ENCODE measurements at places on chromosomes 1 and 21.

DNA sequence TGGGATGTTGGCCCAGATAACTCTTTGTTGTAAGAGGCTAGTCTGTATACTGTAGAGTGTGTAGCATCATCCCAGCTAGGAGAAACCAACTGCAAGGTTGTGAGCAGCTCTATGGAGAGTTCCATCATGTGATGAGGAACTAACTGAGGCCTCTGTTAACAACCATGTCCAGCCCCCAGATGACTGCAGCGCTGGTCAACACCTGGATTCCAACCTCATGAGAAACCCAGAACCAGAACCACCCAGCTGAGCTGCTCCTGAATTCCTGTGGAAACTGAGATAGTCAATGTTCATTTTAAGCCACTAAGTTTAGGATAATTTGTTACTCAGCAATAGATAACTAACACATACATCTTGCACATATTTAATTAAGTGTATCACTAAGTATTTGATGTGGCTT lies 41.6 kb upstream of the SLC2A1 start:
- no peak for DNase-seq

DNA sequence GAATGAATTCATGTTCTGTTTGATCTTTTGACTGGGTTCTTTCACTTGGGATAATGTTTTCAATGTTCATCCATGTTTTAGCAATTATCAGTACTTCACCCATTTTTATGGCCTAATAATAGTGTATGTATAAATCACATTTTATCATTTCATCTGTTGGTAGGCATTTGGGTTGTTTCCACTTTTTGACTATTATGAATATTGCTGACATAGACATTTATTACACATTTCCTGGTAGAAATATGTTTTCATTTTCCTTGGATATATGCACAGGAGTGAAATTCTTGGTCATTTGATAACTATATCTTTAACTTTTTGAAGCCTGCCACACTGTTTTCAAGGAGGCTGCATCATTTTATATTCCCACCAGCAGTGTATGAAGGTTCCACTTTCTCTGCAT lies 79.8 kb downstream of the AXDND1 start:
- DNase-seq = no peak

DNA sequence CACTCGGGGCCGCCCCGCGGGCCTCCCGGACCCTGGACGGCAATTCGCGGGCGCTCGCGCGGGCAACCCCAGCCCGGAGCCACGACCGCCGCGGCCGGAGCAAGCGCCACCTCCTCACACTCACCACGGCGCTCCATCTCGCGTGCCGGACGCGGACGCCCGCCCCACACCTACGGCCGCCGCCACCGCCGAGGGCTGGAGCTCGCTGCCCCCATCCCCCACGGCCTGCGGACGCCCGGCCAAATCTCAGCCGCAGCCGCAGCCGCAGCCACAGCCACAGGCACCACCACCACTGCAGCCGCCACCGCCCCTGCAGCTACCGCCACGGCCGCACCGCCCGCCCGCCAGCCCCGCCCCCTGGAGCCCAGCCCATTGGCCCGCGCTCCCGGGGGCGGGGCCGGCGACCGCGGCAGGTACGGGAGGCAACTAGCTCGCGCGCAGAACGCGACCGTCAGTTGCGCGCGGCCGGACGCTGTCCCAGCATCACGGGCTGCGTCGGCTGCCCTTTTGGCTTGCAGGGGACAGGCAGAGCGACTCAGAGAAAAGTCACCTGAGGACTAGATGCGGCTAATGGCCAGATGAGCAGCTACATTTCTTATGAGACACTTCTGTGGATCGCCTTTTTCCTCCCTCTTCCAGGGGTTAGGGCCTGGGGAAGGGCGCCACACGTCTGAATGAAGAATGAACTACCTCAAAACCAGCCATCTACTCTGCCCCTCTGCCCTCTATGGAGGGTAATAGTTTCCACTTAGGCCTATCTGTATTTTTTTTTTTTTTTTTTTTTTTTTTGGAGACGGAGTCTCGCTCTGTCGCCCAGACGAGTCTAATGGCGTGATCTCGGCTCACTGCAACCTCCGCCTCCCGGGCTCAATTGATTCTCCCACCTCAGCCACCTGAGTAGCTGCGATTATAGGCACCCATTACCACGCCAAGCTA lies at the start of gene ARHGAP29:
Gene ARHGAP29, minus strand, starts transcription at position 294 of the 936 bp plus-strand sequence. CDS start 5,973 bp downstream, outside the sequence.
- DNase-seq = no peak

DNA sequence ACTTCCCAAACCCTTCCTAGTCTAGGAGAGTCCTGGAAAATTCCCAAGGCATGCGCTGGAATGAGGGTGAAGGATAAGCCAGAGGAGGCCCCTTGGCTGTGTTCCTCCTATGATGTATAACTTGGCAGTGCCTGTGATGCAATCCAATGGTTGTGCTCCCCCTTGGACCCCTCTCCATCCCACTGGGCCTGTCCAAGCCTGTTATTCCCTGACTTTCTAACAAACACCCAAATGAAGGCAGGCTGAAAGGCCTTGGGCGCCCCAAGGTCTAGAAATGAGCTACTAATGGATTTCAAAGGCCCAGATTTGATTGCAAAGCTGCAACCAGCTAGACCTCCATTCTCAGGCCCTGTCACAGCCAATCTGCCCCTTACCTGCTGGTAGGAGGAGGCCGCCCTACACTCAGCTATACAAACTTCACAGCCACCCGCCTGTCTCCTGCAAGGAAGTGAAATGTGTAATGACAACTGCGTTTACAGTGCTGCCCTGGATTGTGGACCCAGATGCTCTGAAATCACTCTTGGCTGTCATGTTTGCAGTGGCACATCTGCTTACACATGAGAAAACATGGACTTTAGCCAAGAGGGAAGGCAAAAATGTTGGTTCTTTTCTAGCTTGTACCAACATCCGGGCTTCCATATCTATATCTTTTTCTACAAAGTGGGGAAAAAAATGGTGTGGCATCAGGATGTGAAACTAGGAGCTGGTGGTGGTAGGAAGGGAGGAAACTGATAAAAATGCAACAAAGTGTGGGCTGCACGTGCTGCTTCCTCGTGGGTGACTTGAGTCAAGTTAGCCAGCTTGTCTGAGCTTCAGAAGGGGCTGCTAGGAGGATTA lies 130.4 kb downstream of the TRABD2B start:
- DNase-seq = no peak

- DNase-seq = no peak
These were observed 24.7 kb downstream of the NPHP4 start for GRCh38 chr1:5967351-5968160.

GRCh38 chr21:38814126-38815059 lies 8.7 kb downstream of the ETS2 start:
- no peak for DNase-seq

GRCh38 chr1:214248311-214249085 lies 32.5 kb upstream of the SMYD2 start:
- no peak for DNase-seq

DNA sequence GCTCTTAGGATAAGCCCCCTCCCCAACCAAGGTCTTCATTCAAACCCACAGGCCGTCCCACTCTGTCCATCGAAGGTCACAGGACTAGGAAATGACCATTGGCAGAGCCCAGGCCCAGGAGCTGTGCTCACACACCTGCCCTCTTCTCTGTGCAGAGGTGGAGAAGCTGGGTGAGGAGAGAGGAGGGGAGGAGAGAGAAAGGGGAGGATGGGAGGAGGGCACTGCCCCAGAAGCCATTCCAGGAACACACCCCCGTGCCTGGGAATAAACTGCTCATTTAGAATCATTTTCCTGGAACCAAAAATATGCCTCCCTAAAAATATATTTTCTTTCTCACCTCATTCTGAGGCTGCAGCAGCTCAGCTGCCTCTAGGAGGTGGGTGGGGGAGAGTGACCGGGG lies 6.4 kb upstream of the SDC3 start:
- no peak for DNase-seq

- DNase-seq = no peak
These were observed 19.9 kb upstream of the TTC4 start for GRCh38 chr1:54695764-54696163.

DNA sequence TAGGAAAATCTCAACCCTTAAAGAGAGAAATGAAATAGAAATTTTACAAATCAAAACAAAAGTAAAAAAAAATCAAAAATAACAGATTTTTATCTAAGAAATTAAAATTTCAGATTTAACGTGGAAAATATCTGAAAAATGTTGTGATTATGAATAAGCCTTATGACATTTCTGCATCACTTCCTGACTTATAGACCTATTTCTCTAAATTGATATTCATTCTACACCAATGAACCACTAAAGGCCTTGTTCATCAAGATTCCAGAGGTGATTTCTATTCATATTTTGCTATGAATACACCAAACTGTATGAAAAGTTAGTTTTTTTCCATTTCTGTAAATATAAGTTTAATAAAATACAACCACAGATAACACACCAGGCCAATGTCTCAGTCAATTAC lies 261.5 kb downstream of the SMYD3 start:
- DNase-seq = no peak

- no peak for DNase-seq
These were observed 5.8 kb downstream of the TTC22 start for GRCh38 chr1:54795356-54795665.

- DNase-seq = no peak
These were observed 95.9 kb downstream of the SPSB1 start for GRCh38 chr1:9388335-9389180.

- DNase-seq = no peak
These were observed 87.4 kb upstream of the CLDN14 start for GRCh38 chr21:36567216-36567885.

DNA sequence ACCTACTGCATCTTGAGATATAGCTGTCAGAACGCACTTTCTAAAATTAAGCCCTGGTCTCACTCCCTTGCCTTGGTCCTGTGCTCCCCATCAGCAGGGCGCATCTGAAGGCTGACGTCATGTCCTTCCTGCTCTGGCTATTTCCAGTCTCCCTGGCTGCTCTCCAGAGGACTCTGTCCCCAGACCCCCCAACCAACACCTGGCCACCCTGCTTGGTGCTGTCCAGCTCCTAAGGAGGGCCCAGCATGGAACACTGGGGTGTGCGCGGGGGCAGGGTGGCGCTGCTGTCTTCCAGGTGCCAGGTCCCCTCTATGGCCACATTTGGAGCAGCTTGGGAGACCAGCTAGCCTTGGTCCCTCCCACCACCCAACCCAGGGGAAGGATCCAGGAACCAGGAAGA lies 8.3 kb downstream of the TNNT2 start:
- DNase-seq = no peak

GRCh38 chr21:38853421-38853919 lies 47.7 kb downstream of the ETS2 start:
- no peak for DNase-seq

DNA sequence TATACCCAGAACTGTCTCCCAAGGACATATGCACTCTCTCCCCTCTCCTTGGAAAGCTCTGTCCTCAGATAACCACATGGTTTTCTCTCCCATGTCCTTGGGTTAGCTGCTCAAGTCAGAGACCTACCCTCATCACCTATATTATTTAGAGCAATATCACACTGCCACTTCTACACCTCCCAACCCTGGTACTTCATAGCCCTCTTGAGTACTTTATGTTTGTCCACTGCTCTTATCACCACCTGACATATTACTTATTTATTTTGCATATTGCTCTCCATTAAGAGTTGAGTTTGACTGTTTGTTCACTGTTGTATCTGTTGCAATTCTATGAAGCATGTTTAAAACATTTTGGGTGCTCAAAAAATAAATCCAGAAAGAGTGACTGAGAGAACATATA lies 126.3 kb upstream of the ATP1B1 start:
- DNase-seq = no peak

GRCh38 chr21:42187976-42188653 lies 30.8 kb upstream of the ABCG1 start:
- peak; percentile 50 for DNase-seq

DNA sequence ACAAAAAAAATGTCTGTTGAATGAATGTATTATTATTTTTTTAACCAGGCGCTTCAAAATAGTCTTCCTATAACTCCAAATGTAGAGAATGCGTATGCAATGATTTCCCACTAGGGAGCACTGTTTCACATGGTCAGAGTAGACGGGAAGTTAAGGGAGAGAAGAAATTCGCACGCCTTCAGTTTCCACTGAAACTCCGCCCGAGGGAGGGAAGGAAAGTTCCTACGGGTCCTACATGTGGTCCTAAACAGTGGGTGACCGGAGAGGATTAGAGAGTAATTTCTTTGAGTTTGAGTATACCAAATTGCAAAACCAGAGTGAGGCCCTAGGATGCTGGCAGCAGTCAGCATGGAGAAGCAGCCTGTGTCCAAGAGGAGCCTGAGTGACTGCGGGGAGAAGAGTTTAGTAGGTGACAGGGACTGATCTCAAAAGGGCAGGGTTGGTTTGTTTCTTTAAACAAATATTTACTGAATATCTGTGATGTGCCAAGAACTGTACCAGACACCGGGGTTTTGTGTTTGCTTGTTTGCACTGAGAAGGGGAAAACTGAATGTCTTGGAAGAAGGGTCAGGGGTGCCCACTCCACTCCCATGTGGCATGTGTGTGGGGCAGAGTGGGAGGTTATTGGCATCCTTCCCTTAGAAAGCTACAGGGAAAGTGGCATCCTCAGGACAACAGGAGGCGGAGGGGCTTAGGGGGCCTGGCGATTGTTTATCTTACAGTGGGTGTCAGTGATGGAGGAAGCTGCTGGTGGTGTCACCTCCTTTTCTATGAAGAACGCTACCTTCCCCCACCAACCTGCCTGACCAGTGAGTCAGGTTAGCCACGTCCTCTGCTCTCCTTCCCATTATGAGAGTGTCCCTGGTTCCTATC lies 22.8 kb downstream of the RNU5D-1 start:
- DNase-seq = peak; percentile 80

DNA sequence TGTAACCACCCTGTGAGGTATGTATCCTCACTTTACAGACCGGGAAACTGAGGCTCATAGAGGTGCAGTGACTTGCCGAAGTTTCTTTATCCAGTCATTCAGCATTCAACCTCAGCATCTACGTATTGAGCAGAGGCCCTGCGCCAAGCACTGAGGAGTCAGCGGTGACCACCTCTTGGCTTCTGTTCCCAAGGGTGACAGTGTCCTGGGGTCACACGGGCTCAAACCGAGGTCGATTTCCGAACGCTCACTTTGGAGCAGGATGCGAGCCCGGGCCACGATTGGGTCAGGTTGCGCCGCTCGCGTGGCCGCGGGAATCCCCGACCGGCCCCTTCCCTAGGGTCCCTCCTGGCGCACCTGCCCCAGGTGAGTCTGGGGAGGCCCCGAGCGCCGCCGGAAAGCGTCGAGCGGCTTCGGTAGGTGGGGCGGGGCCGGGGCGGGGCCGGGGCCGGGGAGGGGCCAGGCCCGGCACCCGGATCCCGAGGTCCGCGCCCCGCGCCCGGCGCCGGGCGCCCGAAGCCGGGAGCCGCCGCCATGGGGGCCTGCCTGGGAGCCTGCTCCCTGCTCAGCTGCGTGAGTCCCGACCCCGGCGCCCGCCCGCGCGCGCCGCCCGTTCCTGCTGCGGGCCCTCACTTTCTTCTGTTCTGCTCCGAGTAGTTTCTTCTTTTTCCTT lies at the start of gene SERINC2:
Gene SERINC2, plus strand, starts transcription at position 482 of the 673 bp plus-strand sequence. Its CDS starts 53 bp downstream, at position 535.
- DNase-seq = no peak

GRCh38 chr1:211333906-211334305 lies 7.3 kb downstream of the TRAF5 start:
- DNase-seq = no peak

Data from OCI-M1 (cell line).